ENCODE measurements at places on chromosomes 16 and 17.
A peak's percentile ranks its signal among the peaks of the same experiment; 100 is the strongest.

GRCh38 chr16:22739077-22739476 lies 74.9 kb upstream of the HS3ST2 start:
- DNase-seq = no peak

DNA sequence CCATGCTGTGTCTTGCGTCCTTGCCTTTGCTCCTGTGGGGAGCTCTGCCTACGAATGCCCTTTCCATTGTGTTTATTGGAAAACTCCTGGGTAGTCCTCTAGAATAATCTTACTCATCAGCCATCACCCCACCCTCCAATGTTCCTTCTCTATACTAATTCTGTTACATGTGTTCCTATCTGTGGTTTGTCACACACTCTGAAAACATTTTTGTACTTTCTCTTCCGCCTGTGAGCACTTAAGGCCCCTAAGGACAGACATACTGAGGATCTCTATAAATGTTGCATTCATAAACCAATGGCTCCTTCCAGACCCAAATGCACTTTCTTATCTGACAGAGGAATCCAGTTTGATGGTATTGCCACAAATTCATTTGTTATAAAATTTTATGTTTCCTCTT lies 53.9 kb upstream of the MON1B start:
- no peak for DNase-seq

DNA sequence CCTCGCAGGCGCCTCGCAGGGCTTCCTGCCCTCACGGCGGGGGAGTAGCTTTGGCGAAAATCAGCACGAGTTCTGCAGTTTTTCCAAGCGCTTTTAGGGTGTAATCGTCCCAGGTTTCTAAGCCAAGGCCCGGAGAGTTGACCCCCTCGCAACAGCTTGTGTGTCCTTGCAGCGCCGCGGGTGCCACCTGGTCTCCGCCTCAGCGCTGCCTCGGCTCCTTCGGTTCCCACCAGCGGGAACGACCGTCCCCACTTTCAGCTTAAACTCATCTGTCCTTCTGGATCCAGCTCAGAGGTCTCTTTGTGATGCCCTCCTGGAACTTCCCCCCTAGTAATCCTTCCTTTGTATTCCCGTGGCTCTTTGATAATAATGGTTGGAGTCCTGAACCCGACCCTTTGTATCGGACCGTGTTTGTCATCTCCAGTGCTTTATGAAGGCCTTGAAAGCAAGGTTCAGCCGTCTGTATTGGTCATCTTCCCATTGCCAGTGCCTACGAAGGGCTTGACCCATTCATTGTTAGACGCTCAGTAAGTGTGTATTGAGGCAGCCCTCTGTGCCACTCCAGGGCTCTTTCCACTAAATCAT lies 858 bp upstream of the SMARCE1 start:
- peak; percentile 24 for DNase-seq

GRCh38 chr17:40646791-40647623 lies 611 bp downstream of the SMARCE1 start:
- DNase-seq = no peak

DNA sequence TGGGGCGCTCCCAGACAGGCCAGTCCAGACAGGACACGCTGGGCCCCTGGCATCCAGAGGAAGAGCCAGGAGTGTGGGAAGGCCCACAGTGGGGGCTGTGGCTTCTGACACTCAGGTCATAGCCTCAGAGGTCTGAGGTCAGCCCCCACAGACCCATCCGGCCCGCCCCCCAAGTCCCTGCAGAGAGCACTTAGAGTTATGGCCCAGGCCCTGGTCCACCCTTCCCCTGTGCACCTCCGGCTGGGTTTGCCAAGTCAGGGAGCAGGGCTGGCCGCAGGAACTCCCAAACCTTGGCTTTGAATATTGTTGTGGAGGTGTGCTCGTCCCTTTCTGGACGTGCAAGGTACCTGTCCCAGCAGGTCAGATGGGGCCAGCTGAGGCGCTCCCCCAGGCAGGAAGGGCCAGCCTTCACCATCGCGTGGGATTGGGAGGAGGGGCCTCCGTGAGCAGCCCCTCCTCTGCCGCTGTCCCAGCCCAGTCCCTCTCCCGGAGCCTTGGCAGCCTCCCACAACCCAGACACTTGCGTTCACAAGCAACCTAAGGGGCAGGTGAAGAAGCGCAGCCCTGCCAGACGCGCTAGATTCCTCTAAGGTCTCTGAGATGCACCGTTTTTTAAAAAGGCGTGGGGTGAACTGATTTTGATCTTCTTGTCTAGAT lies 74.6 kb downstream of the SOCS1 start:
- no peak for DNase-seq

DNA sequence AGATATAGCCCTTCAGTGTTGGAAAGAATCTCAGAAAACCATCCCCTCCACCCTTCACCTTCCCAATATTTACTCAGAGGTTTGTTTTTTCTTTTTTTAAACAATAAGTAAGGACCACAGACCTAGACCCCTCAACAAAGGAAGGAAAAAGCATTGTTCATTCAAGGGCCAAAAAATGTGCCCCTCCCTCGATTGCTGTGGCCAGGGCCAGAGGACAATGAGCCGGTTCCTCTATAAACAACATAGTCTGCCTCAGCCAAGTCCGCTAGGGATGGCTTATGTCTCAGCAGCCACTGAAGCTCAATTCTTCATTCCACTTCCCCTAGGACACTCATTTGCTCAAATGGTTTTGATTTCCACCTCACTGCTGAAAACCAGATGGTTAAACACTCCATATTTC lies 24.0 kb downstream of the TRIM16 start:
- DNase-seq = no peak

GRCh38 chr17:61289408-61290385 lies 109.9 kb upstream of the TBX2 start:
- no peak for DNase-seq

DNA sequence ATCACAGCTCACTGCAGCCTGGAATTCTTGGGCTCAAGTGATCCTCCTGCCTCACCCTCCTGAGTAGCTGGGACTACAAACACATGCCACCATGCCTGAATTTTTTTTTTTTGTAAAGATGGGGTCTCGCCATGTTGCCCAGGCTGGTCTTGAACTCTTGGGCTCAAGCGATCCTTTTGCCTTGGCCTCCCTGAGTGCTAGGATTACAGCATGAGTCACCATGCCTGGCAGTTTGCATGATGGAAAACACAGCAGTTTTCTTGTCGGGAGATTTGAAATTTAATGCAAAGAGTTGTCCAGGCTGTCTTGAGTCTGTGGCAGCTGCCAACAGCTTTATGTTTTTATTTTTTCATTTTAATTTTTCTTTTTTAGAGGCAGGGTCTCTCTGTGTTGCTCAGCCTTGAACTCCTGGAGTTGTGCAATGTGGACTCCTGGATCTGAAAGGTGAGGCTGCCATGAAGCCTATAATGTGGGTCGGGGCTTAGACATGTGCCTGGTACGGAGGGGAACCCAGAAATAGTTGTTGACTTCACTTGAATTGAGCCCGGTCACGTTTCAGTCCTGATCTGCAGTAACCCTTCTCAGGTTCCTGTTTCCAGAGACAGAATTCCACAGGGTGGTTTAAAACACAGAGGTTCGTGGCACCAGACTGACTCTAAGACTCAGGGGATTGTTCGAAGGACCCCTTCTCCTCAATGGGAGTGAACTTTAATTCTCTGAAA lies 18.7 kb downstream of the CD300A start:
- DNase-seq = no peak

GRCh38 chr16:82236415-82236814 lies 66.4 kb upstream of the MPHOSPH6 start:
- no peak for DNase-seq

GRCh38 chr16:84834403-84834772 lies 14.6 kb downstream of the CRISPLD2 start:
- DNase-seq = no peak

- peak; percentile 50 for DNase-seq
These were observed 31.0 kb downstream of the CFDP1 start for GRCh38 chr16:75402159-75402820.

GRCh38 chr17:10428781-10429180 lies 7.0 kb upstream of the MYH8 start:
- no peak for DNase-seq

GRCh38 chr17:78974635-78975591 lies 4.8 kb downstream of the LGALS3BP start:
- DNase-seq = peak; percentile 87
